ENCODE measurements at places on chromosomes 4 and X.

GRCh38 chr4:86218746-86219473 lies 140.9 kb downstream of the MAPK10 start:
- DNase-seq = no peak

GRCh38 chrX:74535408-74536151 lies 78.8 kb downstream of the RLIM start:
- no peak for DNase-seq

DNA sequence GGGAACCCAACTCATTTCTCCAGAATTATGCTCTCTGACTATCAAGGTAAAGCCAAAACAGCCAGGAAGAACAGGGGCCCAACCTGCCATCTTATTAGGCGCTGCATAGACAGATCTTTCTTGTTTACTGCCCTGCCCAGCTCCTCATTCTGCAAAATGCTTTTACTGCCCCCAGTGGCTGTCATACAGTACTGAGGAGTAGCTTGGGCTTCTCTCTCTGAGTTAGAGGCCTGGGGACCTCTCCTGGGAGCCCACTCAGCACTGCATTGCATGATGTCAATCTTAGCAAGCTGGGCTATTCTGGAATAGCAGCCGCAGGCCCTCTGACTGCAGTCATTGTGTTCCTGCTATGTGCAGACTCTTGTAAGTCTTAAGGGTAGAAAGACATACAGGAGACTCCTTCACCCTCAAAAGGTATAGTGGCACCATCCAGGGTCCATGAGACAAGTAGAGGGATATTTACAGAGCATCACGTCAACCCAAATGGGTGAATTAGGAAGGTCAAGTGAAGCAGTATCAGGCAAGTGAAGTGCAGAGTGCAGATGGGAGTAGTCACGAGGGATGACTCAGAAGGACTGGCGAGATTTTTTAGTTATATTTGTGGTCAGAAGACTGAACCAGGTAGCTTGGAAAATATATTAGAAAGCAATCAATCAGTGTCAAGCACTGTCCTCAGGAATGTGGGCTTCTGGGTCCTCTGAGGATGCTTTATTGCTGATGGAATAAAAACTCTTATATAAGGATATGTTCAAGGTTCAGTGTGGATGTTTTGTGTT lies 294.1 kb upstream of the SFRP2 start:
- no peak for DNase-seq

DNA sequence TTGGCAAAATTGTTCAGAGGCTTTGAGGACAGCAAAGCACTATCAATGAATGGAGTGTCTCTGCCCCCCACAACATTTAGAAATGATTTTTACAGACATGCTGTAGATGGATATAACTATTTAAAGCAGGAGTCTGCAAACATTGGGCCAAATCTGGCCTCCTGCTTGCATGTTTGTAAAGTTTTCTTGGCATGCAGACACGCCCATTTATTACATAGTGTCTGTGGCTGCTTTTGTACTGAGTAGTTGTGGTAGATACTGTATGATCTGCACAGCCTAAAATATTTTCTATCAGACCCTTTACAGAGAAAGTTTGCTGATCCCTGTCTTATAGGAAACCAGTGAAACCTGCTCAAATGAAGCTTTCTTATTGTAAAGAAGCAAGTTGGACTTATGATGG lies 45.5 kb upstream of the PHEX start:
- no peak for DNase-seq

- DNase-seq = no peak
Measured at GRCh38 chr4:66252291-66252690, 582.0 kb upstream of the EPHA5 start.

DNA sequence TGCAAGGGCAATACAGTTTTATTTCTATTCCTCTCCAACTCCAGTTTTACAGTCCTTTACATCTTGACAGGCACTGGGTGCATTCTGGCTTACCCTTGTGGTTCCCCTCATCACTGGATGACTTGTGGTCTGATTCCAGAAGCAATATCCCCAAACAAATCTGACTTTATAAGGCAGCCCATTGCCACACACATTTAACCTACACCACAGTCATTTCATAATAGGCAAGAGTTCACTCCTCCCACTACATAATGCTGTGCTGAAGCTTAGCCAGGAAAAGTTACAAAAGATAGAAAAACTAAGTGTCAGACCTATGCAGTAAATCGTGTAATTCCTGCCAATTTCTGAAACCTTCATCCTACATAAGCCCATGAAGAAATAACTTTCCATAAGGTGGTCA lies 82.9 kb upstream of the MID1IP1 start:
- no peak for DNase-seq

DNA sequence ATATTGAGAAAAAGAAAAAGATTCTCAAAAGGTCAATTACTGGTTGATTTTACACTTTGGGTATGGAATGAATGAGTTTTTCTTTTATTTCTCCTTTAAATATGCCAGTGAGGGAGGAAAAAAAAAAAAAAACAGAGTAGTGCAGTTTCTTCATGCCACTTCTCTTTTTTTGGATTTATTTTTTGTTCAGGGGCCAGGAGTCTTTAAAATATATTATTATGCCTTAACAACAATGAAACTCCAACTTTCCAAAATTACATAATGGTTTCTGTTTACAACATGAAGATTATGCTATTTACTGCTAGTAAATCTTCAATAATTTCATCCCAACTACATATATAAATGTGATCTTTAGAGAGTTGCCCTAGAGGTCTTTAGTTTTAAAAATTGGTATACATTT lies 31.9 kb downstream of the DTHD1 start:
- no peak for DNase-seq

Data from activated T-helper 9 cell treated with anti-CD3 and anti-CD28 coated beads, Interleukin-2, amount 50 U/mL, for 16 hours (primary cell).